NCI-H1436 treated with DMSO at 0.1 percent for 48 hours (cell line): ENCODE measurements at places on chromosomes 5 and 9.

DNA sequence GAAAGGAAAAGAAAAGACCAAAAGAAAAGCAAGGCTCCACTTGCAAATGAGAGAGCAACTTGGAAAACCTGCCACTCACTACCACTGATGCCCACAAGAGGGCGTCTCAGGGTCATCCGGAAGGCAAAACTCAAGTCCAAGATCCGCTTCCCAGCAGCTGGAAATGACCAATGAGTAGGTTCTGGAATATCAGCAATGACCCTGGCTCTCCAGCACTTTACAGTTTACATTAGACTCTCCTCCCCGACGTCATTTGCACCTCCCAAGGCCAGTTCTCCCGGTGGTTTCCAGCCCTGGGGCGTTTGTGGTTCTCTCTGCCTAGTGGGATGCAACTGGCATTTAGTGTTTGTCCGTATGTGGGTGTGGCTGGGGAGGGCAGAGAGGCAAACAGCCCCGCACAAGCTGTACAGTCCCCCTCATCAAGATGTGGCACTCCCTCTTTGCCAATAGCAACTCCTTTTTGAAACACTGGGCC is 193.8 kb upstream of the ZNF618 start:
- DNase-seq = no peak

- no peak for DNase-seq
These were observed 137.6 kb downstream of the OLFM1 start for GRCh38 chr9:135224921-135225541.

DNA sequence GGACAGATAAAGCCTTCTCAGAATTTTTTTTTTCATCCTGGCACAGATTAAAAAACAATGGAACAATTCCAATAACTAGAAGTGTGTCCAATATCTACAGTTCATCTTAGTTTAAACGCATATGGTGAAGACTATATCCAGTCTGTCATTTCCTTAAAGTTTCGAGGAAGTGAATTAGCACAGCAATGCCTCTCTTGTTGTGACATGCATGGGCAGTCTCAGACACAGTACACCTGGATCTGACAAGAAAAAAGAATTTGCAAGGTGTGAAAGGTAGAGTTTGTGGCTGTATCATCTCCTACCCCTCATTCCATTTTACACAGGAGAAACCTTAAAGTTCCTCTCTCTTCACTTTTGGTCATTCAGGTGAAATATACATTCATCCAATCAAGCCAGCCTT is 100.6 kb upstream of the ADAMTS19 start:
- no peak for DNase-seq

- DNase-seq = no peak
These were observed 69.0 kb upstream of the MSX2 start for GRCh38 chr5:174655351-174655750.

- no peak for DNase-seq
These were observed 212.3 kb downstream of the TRIM36 start for GRCh38 chr5:114957384-114957783.

DNA sequence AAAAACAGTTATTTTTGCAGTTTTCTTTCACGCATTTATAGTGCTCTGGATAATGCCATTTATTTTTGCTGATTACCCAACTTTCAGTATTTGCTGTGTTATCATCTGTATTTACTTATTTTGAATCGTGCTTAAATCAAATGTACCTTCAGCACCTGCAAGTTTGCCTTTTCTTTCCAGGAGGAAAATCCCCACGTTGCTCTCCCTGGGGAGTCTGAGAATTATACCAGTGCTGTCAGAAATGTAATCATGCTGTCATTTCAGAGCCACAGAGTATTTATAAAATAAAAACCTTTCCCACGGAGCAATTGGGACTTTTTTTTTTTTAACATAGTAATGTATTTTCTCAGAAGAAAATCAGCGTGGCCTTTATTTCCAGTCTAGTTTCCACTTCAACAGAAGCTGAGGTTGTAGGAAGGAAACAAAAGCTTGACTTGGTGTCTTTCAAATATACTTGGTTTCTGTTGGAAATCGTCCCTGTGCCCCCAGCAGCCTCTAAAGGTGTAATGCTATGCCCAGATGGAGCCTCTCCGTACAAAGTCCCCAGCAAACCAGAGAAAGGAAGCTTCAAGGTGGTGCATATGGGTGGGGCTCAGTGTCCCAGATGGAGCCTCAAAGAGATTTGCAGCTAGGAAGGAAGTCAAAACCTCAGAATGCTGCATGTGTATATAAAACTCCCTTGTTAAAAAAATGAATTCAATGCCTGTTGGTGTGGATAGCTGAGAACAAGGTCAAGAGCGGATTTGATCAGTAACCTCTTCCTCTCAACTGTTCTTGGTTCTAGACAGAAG is 2.1 kb downstream of the GPR150 start:
- no peak for DNase-seq
